ENCODE measurements at places on chromosomes 6 and 20.
A peak's percentile ranks its signal among the peaks of the same experiment; 100 is the strongest.

GRCh38 chr20:9369557-9369956, 144.8 kb upstream of the LAMP5 start:
- H3K36me3 ChIP-seq = no peaks in the 10 kb centered on the region
- no peak overlapping the region for H3K27ac ChIP-seq
- H3K4me3 ChIP-seq = no peak overlapping the region
- H3K27me3 ChIP-seq = no peaks in the 10 kb centered on the region

GRCh38 chr20:62331347-62331746, 28.6 kb downstream of the ADRM1 start:
- peaks cover 5% of the 10 kb centered on the region for H3K4me1 ChIP-seq
- H3K36me3 ChIP-seq = no peaks in the 10 kb centered on the region
- no peak for DNase-seq

- H3K4me1 ChIP-seq = peaks cover 5% of the 10 kb centered on the region
- H3K27ac ChIP-seq = no peak overlapping the region
- no peaks in the 10 kb centered on the region for H3K36me3 ChIP-seq
- DNase-seq = peak; percentile 32
- H3K27me3 ChIP-seq = no peaks in the 10 kb centered on the region
- no peak overlapping the region for H3K4me3 ChIP-seq
These were observed 22.5 kb downstream of the MOCS3 start for GRCh38 chr20:50980851-50981713.

GRCh38 chr20:59751075-59751711, 146.9 kb downstream of the PHACTR3 start:
- no peaks in the 10 kb centered on the region for H3K27me3 ChIP-seq
- H3K4me1 ChIP-seq = peaks cover 10% of the 10 kb centered on the region
- no peak for DNase-seq

DNA sequence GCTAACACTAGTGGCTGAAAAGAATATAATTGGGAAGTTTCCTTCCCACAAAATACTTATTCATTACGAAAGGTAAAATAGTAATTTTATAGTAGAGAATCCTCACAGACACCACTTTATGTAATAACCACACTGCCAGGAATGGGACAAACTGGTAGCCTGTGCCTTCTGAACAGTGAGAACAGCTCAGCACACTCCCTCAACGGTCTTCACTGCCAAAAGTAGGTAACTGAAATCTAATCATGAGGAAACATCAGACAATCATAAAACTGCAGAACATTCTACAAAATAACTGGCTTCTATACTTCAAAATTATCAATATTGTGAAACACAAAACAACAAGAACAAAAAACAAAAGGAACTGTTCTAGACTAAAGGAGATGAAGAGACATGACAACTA, 44.1 kb downstream of the NUP153 start:
- no peak for DNase-seq
- H3K27me3 ChIP-seq = no peaks in the 10 kb centered on the region
- peaks cover 49% of the 10 kb centered on the region for H3K36me3 ChIP-seq
- H3K4me1 ChIP-seq = peaks cover 16% of the 10 kb centered on the region
- H3K27ac ChIP-seq = no peak overlapping the region

- no peak for DNase-seq
- no peak overlapping the region for H3K4me3 ChIP-seq
- no peaks in the 10 kb centered on the region for H3K4me1 ChIP-seq
These were observed 214.6 kb downstream of the HDGFL1 start for GRCh38 chr6:22783931-22784330.

GRCh38 chr6:33215271-33216116, 7.2 kb downstream of the RING1 start:
- peaks cover 17% of the 10 kb centered on the region for H3K27me3 ChIP-seq
- H3K4me3 ChIP-seq = no peak overlapping the region
- H3K36me3 ChIP-seq = no peaks in the 10 kb centered on the region
- no peak overlapping the region for H3K27ac ChIP-seq

- H3K27ac ChIP-seq = no peak overlapping the region
- H3K4me3 ChIP-seq = no peak overlapping the region
- no peaks in the 10 kb centered on the region for H3K36me3 ChIP-seq
- peaks cover 41% of the 10 kb centered on the region for H3K4me1 ChIP-seq
These were observed 1.5 kb downstream of the TAF4 start for GRCh38 chr20:62063981-62064769.

GRCh38 chr6:56949265-56949664, 5.6 kb upstream of the BEND6 start:
- peaks cover 17% of the 10 kb centered on the region for H3K27me3 ChIP-seq
- no peak overlapping the region for H3K4me3 ChIP-seq
- H3K36me3 ChIP-seq = no peaks in the 10 kb centered on the region
- no peak overlapping the region for H3K27ac ChIP-seq

DNA sequence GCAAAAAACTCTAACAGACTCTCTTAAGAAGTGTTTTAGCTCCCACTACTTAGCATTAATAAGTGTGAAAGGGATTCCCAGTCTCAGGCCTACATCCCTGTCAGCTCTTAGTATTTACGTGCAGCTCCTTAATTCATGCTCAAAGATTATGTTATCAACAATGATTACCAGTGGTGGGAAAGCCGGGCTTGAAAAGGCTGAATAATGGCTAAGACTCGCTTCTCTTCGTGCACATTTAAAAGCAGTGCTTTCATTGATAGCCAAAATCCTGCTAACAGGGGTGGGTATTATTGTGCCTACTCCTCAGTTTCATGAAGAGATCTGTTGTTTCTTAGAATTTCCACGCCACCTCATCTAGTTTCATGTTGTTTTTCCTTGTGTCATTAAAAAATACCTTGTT, 518.8 kb downstream of the GRIK2 start:
- no peak overlapping the region for H3K27ac ChIP-seq
- no peak overlapping the region for H3K4me3 ChIP-seq
- DNase-seq = no peak
- H3K27me3 ChIP-seq = no peaks in the 10 kb centered on the region

GRCh38 chr20:20102163-20102562, 49.8 kb downstream of the CFAP61 start:
- no peak for DNase-seq
- H3K36me3 ChIP-seq = no peaks in the 10 kb centered on the region
- no peak overlapping the region for H3K27ac ChIP-seq
- H3K4me3 ChIP-seq = no peak overlapping the region
- H3K4me1 ChIP-seq = no peaks in the 10 kb centered on the region
- no peaks in the 10 kb centered on the region for H3K27me3 ChIP-seq

- H3K27ac ChIP-seq = no peak overlapping the region
- H3K27me3 ChIP-seq = no peaks in the 10 kb centered on the region
- DNase-seq = no peak
- no peaks in the 10 kb centered on the region for H3K36me3 ChIP-seq
- no peak overlapping the region for H3K4me3 ChIP-seq
These were observed 36.7 kb downstream of the LAMA2 start for GRCh38 chr6:128919412-128920180.

GRCh38 chr20:63090682-63091571, 84.2 kb upstream of the BHLHE23 start:
- no peak for DNase-seq
- H3K36me3 ChIP-seq = no peaks in the 10 kb centered on the region
- H3K4me3 ChIP-seq = no peak overlapping the region
- no peaks in the 10 kb centered on the region for H3K4me1 ChIP-seq

GRCh38 chr20:51800060-51800871, 2.1 kb downstream of the SALL4 start:
- no peak overlapping the region for H3K27ac ChIP-seq
- H3K4me3 ChIP-seq = peak overlapping the region; percentile 33
- H3K27me3 ChIP-seq = peaks cover 24% of the 10 kb centered on the region
- peak; percentile 68 for DNase-seq

DNA sequence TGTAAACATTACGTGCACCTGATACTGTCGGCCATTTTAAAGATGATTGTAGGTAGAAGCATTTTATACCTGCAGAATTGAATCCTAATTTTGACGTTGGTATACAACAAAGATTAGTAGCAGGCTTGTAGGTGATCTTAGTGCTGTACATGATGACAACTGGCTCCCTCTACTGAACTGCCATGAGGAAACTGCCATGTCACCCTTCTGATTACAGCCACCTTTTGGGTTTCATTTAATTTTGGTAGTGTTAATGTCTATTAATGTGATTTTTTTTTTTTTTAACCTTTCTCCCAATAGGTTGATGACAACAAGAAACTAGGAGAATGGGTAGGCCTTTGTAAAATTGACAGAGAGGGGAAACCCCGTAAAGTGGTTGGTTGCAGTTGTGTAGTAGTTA, 2.3 kb downstream of the RPS12 start:
- H3K36me3 ChIP-seq = peaks cover 39% of the 10 kb centered on the region
- peaks cover 15% of the 10 kb centered on the region for H3K4me1 ChIP-seq
- no peak overlapping the region for H3K27ac ChIP-seq

GRCh38 chr6:37143585-37143984, 26.4 kb upstream of the PIM1 start:
- DNase-seq = no peak
- H3K4me1 ChIP-seq = no peaks in the 10 kb centered on the region
- no peak overlapping the region for H3K4me3 ChIP-seq
- no peaks in the 10 kb centered on the region for H3K36me3 ChIP-seq
- H3K27me3 ChIP-seq = no peaks in the 10 kb centered on the region

DNA sequence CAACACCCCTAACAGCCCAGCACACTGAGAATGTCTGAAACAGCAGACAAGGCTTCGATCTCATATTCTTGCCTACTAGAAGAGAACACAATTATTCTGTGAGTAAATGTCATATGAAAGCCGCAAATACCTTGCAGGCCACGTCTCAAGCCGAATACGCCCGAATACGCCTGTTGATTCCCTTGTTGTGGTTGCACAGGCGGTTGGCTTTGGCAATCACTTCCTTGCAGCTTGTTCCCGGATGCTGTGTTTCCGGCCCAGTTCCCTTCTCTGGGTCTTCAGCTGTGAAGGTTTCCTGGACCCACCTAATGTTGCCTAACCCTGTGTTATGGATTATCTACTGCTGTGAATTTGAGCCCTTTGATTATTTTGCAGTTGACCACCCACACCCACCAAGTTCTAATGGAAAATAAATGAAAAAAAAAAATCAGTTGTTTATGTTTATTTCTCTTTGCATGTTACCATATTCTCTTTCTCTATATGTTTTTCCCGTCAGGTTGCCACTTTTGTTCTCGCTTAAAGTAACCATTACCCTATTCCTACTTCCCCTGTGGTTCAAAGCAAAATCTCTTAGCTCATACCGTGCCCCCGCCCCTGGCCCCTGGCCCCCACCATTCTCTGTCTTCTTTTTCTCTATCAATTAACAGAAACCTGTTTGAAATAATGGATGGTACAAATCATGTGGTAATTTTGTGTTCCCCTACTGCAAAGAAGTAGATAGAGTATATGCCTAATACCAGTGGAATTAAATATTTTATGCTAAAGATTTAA, 172.4 kb downstream of the ADGB start:
- H3K4me1 ChIP-seq = peaks cover 10% of the 10 kb centered on the region
- peak; percentile 58 for DNase-seq
- no peaks in the 10 kb centered on the region for H3K36me3 ChIP-seq
- no peak overlapping the region for H3K27ac ChIP-seq
- no peak overlapping the region for H3K4me3 ChIP-seq

DNA sequence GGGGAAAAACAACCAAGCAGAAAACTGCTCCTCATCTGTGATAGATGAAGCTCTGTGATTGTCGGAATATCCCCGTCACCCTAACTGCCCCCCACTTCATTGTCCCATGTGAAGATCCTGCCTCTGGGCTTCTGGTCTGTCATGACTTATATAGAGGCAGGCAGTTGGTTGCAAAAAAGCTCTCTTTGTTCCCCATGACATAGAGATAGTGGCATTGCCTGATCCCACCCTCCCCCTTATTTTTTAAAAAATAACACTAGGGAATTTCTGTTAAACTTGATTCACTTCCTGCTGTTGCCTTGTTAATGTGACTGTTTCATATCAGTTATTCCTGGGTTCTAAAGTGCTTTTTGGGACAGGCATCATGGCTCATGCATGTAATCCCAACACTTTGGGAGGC, 203.1 kb downstream of the JARID2 start:
- peaks cover 12% of the 10 kb centered on the region for H3K36me3 ChIP-seq
- no peak for DNase-seq
- no peak overlapping the region for H3K4me3 ChIP-seq

DNA sequence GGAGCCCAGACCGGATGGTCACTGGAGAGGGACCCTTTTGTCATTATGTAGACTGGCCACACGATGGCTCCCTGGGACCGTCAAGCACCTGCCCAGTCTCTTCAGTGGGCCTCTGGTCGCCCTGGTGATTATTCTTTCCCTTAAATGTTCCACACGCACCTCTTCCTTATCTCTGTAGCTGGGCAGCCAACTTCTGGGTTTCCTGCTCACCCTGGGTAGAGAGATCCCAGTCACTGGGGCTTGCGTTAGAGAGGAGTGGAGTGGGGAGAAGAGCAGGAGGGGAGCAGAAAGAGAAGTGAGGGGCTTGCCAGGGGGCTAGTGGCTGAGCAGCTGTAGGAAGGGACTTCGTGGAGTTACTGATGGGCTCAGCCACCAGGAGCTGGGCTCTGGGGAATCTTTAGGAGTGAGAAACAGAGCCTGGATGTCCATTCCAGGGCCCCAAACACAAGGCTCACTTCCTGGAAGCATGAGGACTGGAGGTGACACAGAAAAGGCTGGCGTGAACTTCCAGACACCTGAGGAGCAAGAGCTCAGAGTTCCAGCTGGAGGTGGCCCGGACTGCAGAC, 150.1 kb downstream of the DHX35 start:
- no peak for DNase-seq
- no peaks in the 10 kb centered on the region for H3K36me3 ChIP-seq
- H3K27me3 ChIP-seq = peaks cover 3% of the 10 kb centered on the region

- no peaks in the 10 kb centered on the region for H3K4me1 ChIP-seq
- H3K27ac ChIP-seq = no peak overlapping the region
- no peak for DNase-seq
- H3K27me3 ChIP-seq = no peaks in the 10 kb centered on the region
These were observed 127.8 kb downstream of the CD109 start for GRCh38 chr6:73823832-73824231.

- peak overlapping the region; percentile 89 for H3K27ac ChIP-seq
- peak overlapping the region; percentile 70 for H3K4me3 ChIP-seq
- H3K27me3 ChIP-seq = no peaks in the 10 kb centered on the region
- H3K4me1 ChIP-seq = peaks cover 13% of the 10 kb centered on the region
- DNase-seq = no peak
These were observed 754 bp downstream of the HDDC2 start for GRCh38 chr6:125300992-125301434.

DNA sequence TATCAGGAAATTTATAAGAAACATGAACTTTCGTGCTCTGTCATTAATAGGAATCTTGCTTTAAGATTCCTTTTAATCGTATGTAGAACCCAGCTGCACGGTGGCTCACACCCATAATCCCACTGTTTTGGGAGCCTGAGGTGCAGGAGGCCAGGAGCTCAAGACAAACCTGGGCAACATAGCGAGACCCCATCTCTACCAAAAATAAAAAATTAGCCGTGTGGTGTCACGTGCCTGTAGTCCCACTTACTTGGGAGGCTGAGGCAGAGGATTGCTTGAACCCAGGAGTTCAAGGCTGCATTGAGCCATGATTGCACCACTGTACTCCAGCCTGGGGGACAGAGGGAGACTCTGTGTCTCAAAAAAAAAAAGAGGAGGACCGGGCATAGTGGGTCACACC, 7.4 kb downstream of the PTPRA start:
- no peaks in the 10 kb centered on the region for H3K27me3 ChIP-seq
- DNase-seq = no peak
- H3K27ac ChIP-seq = no peak overlapping the region
- peaks cover 8% of the 10 kb centered on the region for H3K4me1 ChIP-seq
- H3K4me3 ChIP-seq = no peak overlapping the region
- H3K36me3 ChIP-seq = no peaks in the 10 kb centered on the region

- H3K27me3 ChIP-seq = no peaks in the 10 kb centered on the region
- H3K4me3 ChIP-seq = no peak overlapping the region
- H3K27ac ChIP-seq = no peak overlapping the region
- H3K4me1 ChIP-seq = no peaks in the 10 kb centered on the region
- DNase-seq = no peak
These were observed 459.8 kb upstream of the RUNX2 start for GRCh38 chr6:44868335-44868668.

Data from natural killer cell (primary cell).